ENCODE measurements at places on chromosomes 4 and X. TPM values are rescaled to one million over a fixed set of nuclear protein-coding genes. Genes with fewer than 3 reads are reported as not detected.

MAGEC1 gene
- total RNA-seq, result not detected

GRCh38 chrX:112641449-112641848, 38.3 kb downstream of the LHFPL1 start:
- no peak for DNase-seq

- DNase-seq, result no peak
Measured at GRCh38 chr4:14653338-14653737, 348.9 kb upstream of the CPEB2 start.

DNA sequence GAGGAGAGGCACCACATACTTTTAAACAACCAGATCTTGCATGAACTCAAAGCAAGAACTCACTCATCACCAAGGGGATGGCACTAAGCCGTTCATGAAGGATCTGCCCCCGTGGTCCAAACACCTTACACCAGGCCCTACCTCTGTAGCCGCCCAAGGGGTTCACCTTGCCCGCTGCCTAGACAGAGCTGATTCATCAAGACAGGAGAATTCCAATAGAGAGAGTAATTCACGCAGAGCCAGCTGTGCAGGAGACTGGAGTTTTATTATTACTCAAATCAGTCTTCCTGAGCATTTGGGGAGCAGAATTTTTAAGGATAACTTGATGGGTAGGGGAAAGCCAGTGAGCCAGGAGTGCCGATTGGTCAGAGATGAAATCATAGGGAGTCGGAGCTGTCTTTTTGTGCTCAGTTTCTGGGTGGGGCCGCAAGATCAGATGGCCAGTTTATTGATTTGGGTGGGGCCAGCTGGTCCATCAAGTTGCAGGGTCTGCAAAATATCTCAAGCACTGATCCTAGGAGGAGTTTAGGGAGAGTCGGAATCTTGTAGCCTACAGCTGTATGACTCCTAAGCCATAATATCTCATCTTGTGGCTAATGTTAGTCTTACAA, 364.7 kb downstream of the PCDH7 start:
- no peak for DNase-seq

All from lung microvascular endothelial cell (primary cell).